ENCODE measurements at places on chromosomes 7 and 10.
A peak's percentile ranks its signal among the peaks of the same experiment; 100 is the strongest.

- no peak for DNase-seq
These were observed 28.1 kb downstream of the LRGUK start for GRCh38 chr7:134155206-134155605.

- DNase-seq: no peak
These were observed 562 bp downstream of the TMEM243 start for GRCh38 chr7:87218796-87219544.

GRCh38 chr10:7480742-7481367 is 70.0 kb upstream of the SFMBT2 start:
- no peak for DNase-seq

DNA sequence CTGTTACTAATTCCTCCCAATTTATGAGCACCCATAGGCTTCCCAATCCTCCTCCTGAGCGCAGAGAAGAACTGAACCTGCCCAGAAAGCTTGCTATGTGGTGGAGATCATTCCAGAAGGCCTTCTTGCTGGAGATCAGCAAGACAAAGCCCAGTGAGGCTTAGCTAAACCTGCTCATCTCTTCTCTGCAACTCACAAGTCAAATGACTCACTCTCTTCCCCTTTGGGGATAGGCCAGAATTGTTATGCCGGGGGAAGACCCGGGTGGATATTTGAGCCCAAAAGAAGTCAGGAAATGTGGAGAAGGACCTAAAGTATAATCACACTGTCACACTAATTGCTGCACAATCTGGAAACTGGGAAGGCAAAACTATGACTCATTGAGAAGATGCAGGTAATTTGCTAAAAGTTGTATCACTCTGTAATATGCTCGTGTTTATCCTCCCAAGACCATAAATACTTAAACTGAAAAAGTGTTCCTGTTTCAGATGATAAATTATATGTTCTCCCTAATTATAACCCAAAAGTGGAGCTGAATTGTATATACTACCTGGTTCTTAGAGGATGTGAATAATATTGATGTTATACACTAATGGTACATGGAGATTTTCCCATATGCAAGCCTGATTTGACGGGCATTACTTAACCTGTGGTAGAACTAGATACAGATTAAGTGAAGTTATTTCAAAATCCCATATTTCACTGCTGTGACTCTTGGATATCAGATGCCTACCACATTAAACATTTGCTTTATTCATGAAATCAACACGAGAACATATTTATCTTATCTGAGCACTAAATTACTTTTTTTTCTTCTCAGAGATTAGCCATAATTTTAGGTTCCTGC is 6.4 kb downstream of the NEBL start:
- DNase-seq: no peak

DNA sequence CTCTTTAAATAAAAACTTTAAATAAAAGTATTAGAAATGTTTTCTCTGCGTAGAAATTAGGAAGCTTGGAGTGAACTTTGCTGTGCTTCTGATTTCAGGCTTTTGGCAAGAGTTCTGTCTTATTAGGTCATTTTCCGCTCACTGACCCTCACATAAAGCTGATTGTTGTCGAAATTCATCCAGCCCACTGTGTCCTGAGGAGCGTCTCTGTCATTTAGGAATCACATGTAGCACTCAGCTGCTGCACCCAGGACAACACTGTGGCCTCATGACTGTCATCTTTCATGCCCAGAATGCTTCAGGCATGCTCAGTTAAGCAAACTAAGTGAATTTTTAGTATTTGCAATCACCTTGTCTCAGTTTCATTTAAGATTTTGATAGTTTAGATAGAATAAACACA is 57.8 kb upstream of the MSRB2 start:
- no peak for DNase-seq

- DNase-seq: no peak
These were observed 168.6 kb upstream of the ZMIZ1 start for GRCh38 chr10:78899996-78900714.

GRCh38 chr7:7183061-7183837 is 905 bp downstream of the C1GALT1 start:
- DNase-seq: peak; percentile 4

GRCh38 chr7:135486261-135486920 is 23.5 kb downstream of the CNOT4 start:
- no peak for DNase-seq

GRCh38 chr10:112732277-112732921 is 217.6 kb upstream of the TCF7L2 start:
- no peak for DNase-seq

GRCh38 chr7:80183900-80184685 is 49.5 kb downstream of the GNAI1 start:
- DNase-seq: no peak

- no peak for DNase-seq
These were observed 78.1 kb downstream of the HDAC9 start for GRCh38 chr7:18573410-18574234.

DNA sequence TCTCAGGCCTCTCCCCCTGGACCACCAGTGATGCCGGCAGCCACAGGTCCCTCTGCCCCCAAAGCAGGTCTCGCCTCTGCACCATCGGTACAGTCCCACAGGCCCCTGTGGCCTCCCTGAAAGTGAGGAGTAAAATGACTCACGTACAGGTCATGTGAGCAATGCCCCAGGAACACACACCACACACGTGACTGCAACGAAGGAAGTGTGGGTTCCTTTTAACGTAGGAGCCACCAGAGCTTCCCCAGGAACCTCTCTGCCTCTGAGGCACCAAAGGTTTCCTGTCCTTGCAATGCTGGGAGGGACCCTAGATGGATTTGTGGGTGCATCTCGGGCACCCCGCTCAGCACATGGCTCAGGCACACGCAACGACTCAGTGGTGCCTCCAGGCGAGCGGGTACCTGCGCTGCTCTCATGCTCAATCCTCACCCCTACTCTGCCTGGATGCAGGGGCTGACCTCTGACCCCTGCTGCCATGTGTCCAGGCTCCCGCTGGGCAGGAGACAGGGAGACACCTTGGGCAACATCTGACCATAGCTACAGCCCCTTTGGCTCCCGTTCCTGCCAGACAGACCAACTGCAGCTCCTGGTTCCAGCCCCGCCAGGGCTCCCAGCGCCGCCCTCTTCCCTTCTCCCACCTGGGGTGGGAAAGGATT is 120.7 kb downstream of the PRKAG2 start:
- DNase-seq: peak; percentile 18

DNA sequence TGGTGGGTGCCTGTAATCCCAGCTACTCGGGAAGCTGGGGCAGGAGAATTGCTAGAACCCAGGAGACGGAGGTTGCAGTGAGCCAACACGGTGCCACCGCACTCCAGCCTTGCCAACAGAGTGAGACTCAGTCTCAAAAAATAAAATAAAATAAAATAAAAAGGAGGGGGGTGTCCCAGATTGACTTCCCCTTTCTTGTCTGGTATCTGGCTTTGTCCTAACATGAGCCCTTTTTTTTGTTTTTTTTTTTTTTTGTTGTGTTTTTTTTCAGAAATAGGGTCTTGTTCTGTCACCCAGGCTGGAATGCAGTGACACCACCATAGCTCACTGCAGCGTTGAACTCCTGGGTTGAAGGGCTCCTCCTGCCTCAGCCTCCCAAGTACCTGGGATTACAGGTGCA is 4.7 kb downstream of the CASP2 start:
- DNase-seq: no peak

- no peak for DNase-seq
These were observed 456.1 kb downstream of the PHTF2 start for GRCh38 chr7:78254726-78255055.

- no peak for DNase-seq
These were observed 186.7 kb upstream of the PLXDC2 start for GRCh38 chr10:19629567-19629966.

DNA sequence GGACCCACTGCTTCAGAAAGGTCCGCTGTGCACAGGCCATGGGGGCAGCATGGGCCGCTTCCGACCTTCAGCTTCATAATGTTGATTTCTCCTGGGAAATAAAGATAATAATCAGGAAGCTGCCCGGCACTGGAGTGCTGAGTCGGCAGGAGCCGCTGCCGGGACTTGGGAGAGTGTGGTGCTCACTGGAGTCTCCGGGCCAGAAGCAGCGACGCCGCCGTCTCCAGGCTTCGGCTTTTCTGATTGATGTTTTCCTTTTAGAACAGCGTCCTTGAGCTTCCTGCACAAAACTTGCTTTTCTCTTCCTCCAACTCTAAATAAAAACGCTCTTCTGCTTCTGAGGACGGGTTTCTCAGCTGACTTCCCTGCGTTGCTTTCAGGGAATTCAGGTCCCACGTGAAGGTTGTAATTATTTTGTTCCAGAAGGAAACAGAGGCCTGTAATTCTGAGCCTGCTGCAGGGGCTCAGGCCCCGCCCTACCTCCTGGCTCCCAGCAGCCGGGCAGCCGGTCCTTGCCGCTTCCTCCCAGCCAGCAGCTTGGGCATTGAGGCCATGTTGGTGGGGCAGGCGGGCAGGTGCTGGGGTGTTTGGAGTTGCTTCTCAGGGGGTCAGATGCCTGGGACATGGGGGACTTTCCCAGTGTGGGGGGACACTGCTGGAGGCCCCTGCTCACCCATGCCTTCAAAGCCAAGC is 14.7 kb downstream of the PWWP2B start:
- no peak for DNase-seq

DNA sequence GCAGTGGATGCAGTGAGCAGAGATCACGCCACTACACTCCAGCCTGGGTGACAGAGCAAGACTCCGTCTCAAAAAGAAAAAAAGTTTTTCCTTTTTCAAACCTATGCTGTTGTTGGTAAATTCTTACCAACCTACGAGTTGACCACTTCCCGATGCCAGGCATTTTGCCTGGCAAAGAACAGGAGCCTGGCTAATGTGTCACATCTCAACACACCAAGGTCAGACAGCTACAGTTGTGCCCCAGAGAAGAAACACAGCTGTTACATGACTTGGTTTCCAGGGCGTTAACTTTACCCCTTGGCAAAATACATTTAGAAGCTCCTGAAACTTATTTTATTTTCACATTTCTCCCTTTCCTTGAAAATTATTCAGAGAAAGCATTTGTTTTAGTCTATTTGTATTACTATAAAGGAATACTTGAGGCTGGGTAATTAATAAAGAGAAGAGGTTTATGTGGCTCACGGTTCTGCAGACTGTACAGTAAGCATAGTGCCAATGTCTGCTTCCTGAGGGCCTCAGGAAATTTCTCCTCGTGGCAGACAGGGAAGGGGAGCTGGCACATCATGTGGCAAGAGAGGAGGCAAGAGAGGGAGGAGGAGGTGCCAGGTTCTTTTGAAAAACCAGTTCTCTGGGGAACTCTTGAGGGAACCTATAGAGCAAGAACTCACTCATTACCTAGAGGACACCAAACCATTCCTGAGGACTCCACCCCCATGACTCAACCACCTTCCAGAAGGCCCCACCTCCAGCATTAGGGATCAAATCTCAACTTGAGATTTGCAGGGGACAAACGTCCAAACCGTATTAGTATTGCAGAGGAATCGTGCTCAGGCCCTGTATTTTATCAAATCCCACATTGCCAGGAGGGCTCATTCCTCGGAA is 83.3 kb downstream of the PAXIP1 start:
- no peak for DNase-seq

GRCh38 chr7:93039786-93040185 is 78.0 kb downstream of the SAMD9 start:
- no peak for DNase-seq

DNA sequence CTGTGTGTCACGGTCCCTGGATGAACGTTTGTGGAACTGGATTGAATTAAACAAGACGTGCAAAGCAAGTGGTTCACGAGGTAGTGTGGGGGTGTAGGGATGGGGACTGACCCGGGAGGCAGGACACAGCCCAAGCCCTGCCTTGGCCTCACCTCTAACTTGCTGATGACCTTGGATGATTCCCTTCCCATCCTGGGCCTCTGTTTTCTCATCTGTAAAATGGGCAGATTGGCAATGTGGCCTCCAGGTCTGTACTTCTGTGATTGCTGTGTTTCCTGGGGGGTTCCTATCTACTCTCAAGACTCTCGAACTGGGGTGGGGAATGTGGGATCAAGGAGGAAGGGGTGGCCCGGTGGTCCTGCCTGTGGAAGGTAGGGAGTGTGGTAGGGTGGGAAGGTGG is 6.0 kb upstream of the PSMG3 start:
- DNase-seq: no peak

- no peak for DNase-seq
These were observed 83.6 kb downstream of the TMEM106B start for GRCh38 chr7:12294701-12295100.

GRCh38 chr7:43490016-43490415 is 92.9 kb upstream of the STK17A start:
- no peak for DNase-seq

GRCh38 chr7:131110297-131111080 is 217.2 kb upstream of the MKLN1 start:
- DNase-seq: no peak

DNA sequence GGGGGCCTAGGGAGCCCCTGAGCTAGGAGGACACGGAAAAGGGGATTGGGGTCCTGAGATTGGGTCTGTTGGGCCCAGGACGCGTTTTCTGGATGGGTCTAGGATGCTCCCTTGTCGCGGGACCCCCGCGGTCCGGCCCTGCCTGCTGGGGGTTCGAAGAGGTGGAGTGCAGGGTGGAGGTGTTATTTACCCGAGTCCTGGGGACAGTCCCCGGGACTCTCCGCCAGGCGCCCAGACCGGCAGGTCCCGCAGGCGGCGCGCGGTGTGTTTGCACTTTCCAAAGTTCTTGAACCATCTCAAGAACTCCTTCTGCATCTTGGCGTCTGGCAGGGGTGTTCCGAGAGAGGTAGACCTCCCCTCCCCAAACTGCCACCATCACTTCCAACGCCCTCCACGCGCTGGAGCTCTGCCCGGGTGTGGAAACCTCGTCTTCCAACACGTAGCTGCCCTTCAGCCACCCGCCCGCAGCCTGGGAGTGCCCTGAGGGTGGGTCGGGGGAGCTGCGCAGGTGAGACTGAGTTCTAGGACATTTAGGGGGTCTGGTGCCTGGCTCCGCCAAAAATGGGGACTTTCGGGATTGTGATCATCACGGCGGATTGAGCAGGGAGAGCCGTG is 569 bp downstream of the CAV1 start:
- DNase-seq: no peak

DNA sequence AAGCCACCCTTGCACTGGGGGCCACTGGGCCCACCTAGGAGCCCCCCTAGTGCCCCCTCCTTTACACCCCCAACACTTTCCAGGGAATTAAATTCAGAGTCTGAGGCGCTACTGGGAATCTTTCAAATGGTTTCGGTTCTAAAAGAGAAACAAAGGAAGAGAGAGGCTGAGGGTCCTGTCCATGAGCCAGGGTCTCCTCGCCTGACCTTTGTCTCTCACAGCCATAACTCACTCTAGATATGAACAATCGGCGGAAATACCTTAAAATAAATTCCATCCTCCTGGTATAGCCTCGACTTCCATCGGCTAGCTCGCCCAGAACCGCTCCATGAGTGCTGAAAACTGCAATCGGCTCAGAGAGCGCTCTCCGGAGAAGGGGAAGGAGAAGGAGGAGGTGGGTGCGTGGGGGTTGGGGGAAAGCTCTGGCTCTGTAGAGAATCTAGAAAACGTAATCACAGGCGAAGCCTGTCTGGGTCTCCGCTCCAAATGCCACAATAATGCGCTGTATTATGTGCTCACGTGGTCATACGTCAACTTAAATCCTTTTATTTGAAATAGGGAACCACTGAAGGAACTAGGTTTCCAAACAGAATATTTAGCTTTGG is 12.6 kb downstream of the HOXA4 start:
- no peak for DNase-seq

Data from stimulated activated CD8-positive, alpha-beta memory T cell treated with anti-CD3 and anti-CD28 coated beads, Interleukin-7, amount 100 ng/mL, for 1 hour (primary cell).